ENCODE measurements at places on chromosomes 7 and 10. TPM values are rescaled to one million over a fixed set of nuclear protein-coding genes. Genes with fewer than 3 reads are reported as not detected.

Gene MET
- 37.2 TPM for total RNA-seq

Gene TAS2R41
- total RNA-seq, result not detected

Gene WNT8B
- total RNA-seq, result not detected

Gene CDC14C
- total RNA-seq, result not detected

Gene PDE1C
- total RNA-seq, result 26.4 TPM

Gene MALRD1
- 6.2 TPM for total RNA-seq

Gene PNLIPRP1
- total RNA-seq, result not detected

Gene COPS6
- total RNA-seq, result 41.1 TPM

Gene CYP26A1
- total RNA-seq, result not detected

GRCh38 chr10:122490268-122490667, 28.9 kb downstream of the HTRA1 start:
- no peak for DNase-seq

- no peak for DNase-seq
These were observed 719.0 kb downstream of the GRM8 start for GRCh38 chr7:126533715-126534114.

DNA sequence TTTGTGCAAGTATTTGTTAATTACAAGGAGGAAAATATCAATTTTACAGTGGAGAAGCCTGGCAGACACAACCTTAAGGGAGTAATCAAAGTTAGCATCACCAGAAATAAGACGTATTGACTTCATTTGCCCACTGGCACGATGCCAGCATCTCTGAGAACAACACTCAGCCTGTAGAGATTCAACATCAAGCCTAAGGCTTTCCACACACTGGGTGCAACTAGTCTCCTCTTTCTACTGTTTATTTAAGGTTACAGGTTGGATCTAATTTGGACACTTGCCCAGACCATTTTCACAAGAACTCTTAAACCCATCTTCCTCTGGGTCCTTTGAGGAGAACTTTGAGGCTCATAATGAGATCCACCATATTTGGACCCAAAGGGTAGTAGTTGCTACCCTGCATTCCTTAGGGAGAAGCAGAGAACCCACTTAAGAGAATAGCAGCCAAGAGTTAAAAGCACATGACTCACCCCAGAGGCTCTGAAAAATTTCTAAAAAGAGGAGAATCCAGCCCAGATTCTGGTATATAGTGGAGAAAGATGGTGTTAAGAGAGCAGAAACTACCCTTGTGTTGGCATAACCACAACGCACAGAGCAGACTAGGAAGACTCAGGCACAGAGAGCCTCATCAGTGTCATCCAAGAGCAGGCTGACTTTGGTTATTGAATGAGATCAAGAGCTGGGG, 97.3 kb downstream of the CCDC71L start:
- no peak for DNase-seq

DNA sequence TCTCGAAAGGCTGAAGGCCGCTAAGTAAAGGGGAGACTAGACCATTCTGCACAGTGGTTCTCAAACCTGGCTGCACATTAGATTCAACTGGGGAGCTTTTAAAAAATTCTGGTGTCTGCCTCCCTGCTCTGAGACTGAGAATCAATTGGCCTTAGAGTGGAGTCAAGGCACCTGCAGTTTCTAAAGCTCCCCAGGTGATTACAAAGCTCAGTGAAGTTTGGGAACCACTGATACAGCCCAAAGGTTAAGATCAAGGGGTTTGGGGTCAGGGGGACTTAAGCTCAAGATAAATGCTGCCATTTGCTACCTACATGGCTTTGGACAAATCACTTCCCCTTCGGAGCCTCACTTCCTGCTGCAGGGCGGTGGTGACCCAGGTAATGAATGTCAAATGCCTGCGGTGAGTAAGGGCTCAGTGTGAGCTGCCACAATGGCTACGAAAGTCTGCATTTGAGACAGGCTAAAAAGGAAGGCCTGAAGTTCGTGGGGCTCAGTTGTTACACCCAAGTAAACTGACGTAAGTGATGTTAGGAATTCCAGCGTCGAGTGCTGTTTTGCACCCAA, 72.3 kb downstream of the TLL2 start:
- no peak for DNase-seq

- DNase-seq, result no peak
These were observed 12.0 kb downstream of the DENND10 start for GRCh38 chr10:119115926-119116325.

GRCh38 chr10:129892548-129893052, 71.5 kb downstream of the EBF3 start:
- no peak for DNase-seq

DNA sequence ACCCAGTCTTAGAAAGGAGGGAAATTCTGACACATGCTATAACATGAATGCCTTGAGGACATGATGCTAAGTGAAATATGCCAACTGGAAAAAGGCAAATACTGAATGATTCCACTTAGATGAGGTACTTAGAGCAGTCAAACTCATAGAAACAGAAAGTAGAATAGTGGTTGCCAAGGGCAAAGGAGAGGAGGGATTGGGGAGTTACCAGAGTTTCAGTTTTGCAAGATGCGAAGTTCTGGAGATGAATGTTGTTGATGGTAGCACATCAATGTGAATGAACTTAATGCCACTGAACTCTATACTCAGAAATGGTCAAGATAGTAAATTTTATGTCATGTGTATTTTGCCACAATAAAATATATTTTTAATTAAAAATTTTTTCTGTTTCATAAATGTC, 38.9 kb downstream of the DRGX start:
- DNase-seq, result no peak

DNA sequence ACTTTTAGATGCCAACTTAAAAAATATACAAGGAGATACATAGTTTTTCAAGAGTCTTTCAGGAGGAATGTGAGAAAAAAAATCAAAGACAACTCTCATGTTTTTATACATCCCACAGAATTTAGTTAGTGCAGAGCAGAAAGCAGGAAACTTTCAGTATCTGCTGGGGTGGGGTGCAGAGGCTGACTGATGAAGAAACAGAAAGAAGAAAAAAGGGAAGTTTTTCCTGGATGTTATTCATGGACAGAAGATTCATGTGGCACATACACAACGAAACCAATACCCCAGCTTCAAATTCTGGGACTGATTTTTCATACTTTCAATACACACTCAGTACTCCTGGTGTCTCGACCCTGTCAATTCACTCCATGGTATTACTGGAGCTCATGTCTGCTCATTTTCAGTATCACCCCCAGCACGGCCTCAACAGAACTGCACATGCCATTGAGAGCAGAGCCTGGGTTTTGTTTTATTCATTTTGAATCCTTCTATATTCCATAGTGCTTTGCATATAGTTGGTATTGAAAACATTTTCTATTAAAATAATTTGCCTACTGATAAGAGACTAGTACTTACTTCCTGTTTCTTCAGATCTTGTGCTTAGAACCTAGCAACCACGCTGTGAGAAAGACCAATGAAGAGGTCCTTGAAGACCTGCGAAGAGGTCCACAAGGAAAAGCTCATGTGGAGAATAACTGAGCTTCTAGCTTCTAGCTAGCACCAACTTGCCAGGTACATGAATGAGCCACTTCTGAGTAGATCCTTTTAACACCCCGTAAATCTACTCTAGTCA, 49.0 kb downstream of the NDUFB2 start:
- DNase-seq, result no peak

Measured in uterus (tissue), 4 donors.